T-helper 2 cell (primary cell): ENCODE measurements at places on chromosomes 1 and 21.

- DNase-seq = no peak
Observed at GRCh38 chr1:61139775-61140549, 57.6 kb downstream of the NFIA start.

DNA sequence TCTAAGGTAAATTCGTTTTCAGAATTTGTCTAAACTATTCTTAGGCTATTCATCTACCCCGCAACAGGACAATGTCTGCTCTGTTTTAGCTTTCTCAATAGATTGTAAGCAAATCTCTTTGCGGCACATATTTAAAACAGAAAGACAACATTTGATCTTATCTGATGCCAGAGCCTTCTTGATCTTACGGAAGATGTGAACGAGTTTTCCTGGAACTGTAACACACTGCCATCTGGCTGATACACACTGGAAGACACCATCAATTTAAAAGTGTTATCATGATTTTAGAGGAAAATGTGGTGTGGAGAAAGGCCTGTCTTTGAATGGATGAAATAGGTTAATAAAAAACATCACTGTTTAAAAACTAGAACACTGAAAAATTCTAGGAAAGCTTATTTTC is 36.1 kb downstream of the COA6 start:
- no peak for DNase-seq

GRCh38 chr21:22223385-22223784 is 1225.2 kb downstream of the NCAM2 start:
- DNase-seq = no peak

GRCh38 chr1:116737020-116737854 is 17.0 kb upstream of the CD2 start:
- DNase-seq = peak; percentile 62

DNA sequence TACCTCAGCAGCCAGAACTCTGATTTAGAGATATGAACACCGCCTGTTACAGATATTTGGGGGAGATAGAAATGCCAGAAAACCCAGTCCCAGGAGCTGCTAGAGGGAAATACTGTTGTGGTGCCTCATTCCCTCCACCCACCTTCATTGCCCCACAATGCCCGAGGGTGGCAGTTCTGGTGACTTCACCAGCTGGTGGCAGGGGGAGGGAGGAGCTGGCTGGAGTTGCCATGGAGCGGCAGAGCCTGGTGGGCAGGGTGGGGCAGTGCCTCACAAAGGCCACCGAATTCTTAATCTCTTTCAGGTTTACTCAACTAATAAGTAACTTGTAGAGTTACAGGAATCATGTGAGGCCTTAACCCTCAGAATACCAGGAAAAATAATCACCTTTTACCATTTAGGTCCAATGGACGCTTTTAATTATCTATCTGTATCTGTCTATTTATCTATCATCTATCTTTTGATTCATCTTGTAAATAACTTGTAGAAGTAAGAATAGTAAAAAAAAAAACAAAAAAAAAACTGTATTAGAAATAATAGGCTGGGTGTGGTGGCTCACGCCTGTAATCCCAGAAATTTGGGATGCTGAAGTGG is 11.7 kb upstream of the S100A11 start:
- DNase-seq = peak; percentile 28

- no peak for DNase-seq
Observed at GRCh38 chr1:180501865-180502360, 464 bp downstream of the ACBD6 start.

GRCh38 chr1:213122514-213122929 is 71.5 kb downstream of the RPS6KC1 start:
- no peak for DNase-seq

GRCh38 chr1:21886486-21887215 is 50.5 kb downstream of the HSPG2 start:
- no peak for DNase-seq

DNA sequence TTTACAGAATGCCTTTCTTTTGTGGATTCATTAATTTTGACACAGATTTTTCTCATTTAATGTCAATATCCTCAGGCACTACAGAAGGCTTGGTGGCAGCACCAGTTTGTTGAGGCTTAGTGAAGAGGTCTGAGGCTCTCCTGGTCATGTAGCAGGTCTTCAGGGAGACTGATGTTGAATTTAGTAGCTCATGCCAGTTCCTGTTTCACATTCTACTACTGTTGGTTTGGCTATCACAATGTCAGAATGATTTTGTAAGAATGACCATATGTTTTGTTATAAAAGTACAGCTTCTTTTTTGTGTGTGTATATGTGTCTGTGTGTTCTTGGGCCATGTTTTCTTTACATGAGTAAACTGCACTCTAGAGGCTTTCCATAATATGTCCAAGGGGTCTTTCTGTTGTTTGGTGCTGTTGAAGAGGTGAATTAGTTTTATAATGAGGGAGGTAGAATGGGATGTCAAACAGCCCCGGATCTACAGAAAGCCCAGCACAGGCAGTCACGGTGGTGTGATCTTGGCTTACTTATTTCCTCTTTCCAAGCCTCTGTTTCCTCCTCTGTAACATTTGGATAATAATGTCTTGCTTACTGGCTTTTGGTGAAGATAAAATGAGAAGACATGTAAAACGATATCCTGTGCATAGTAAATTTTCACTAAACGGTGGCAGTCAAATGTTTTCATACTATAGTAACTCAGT is 32.0 kb downstream of the C1orf21 start:
- no peak for DNase-seq

GRCh38 chr21:15841856-15842564 is 112.2 kb downstream of the USP25 start:
- no peak for DNase-seq

DNA sequence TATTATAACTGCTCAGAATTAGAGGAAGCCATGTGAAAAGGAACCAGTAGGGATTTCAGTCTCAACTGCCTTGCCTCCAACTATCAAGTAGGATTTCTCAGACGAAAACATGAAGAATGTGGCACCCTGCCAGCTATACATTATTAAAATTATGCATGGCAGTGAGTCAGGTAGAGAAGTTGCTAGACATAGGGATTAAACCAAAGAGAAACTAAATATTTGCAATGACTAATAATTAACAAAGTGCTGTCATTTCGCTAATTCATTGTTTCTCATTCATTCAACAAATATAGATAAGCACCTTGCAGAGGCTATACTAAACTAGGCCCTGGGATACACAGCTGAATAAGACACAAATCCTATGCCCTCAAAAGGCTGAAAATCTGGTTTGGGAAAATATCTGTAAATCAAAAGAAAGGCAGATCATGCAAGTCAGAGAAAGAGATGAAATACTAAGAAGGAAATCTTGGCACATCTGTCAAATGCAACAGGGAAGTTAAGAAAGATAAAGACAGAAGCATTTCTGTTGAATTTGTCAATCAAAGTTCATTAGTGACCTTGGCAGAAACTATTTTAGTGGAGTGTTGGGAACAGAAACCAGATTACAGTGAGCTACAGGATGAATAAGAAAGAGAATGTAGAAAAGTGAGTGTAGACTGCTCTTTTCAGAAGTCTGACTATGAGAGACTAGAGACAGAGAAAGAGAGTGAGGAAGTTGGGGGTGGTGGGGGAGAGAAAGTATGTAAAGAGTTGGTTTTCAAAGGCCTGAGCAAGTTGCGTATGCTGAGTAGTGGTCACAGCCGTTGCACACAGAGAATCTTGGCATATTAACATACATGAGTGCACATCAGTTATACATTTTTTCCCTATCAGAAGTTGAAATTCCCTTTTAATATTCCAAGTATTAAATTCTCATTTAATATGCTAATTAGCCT is 14.7 kb upstream of the NBPF11 start:
- no peak for DNase-seq

GRCh38 chr21:33229784-33230544 is at the start of gene IFNAR2:
Gene IFNAR2 (plus strand): TSS chr21:33229938. CDS start chr21:33241923, 11,985 bp downstream.
- DNase-seq = peak; percentile 48

DNA sequence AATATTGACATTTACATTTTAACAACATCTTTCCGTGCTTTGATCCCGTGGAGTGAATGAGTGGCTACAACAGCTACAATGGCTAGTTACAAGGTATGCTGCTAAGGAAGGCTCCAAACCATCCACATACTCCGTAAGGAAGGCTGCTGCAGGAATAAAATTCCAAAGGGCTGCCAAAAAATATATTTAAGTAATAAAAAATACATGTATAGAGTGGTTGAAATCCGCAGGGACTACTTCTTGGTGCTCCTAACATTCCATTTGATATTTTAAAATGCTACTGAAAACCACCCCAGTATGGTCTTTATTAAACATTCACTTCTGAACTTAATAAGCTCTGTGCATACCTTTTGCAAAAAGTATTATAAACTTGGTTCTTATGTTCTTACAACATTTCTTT is 25.3 kb downstream of the TNFSF4 start:
- no peak for DNase-seq

GRCh38 chr1:172708452-172708851 is 49.5 kb downstream of the FASLG start:
- DNase-seq = no peak

DNA sequence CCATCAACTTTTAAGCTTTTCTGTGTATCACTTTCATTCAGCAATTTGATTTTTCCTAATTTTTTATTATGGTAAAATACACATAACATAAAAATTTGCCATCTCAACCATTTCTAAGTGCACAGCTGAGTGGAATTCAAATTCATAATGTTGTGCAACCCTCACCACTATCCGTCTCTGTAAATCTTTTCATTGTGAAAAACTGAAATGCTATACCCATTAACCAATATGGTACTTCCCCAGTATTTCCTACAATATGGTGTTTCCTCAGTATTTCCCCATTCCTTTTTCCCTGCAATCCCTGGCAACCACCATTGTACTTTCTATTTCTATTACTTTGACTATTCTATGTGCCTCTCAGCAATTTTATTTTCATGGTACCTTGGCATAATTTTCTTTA is 6.8 kb downstream of the STPG1 start:
- no peak for DNase-seq

DNA sequence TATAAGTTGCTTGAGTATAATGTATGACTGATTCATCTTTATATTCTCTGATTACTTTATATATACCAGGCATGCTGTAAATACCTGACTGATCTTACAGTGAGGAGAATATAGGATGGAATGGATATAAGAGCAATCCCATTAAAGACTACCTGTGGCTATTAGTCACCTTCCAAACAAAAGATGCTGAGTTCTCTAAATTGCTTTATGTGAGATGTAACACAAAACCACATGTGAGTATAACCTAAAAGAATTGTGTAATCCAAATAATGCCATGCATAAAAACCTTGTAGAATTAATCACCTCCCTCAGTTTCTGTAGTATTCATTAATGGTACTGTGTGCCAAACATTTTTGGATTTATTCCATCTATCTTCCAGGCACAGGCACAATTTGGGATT is 134.6 kb upstream of the LRRC7 start:
- no peak for DNase-seq

- no peak for DNase-seq
Observed at GRCh38 chr1:60972841-60973364, 109.5 kb upstream of the NFIA start.

GRCh38 chr1:228163776-228164519 is 1.7 kb upstream of the IBA57 start:
- no peak for DNase-seq
